Upper lobe of right lung (tissue), 1 donor: ENCODE measurements at places on chromosomes 1 and 21. TPM values are rescaled to one million over a fixed set of nuclear protein-coding genes. Genes with fewer than 3 reads are reported as not detected.

Gene ACTL8
- total RNA-seq: not detected

Gene UQCRHL
- 0.93 TPM for total RNA-seq

DNA sequence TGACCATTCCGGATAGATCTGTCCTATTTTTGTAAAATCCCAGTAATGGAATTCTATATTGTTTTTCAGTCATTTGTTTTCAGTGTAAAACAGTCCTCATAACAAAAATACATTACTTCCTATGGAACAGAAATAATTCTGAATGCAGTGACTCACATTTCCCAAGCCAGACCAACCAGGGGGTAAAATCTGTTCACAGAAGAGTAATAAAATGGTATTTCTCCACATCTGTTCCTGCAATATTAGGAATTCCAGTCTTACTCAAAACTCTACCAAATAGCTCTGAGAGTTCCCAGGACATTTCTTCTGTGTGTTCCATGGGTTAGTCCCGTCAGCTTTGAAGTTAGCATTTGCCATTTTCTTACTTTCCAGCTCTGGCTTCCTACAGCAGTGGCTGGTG lies 2.6 kb upstream of the DDR2 start:
- no peak for DNase-seq
- no peaks in the 10 kb centered on the region for H3K36me3 ChIP-seq
- H3K4me1 ChIP-seq: peaks cover 9% of the 10 kb centered on the region
- peak overlapping the region; percentile 19 for H3K27ac ChIP-seq

DNA sequence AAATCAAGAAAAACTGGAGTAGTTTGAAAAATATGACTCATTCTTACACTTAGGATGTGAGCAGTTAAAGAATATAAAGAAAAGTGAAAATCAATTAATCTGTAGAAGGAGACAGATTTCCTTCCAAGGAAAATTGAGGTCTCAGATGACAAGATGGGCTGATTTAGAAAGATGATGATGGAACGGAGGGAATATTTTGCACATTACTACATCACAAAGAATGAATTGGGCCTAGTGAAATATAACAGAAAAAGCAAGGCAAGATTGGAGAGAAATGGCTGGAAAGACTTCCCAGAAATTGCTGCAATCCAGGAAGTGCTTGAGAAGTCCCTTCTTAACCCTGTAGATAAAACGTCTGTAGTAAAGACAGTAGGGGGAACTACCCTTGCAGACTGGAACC lies 169.1 kb upstream of the SYT6 start:
- H3K4me1 ChIP-seq: no peaks in the 10 kb centered on the region
- H3K4me3 ChIP-seq: no peak overlapping the region
- DNase-seq: no peak

- no peaks in the 10 kb centered on the region for H3K27me3 ChIP-seq
- H3K4me3 ChIP-seq: no peak overlapping the region
- no peak overlapping the region for H3K27ac ChIP-seq
- H3K36me3 ChIP-seq: no peaks in the 10 kb centered on the region
- H3K4me1 ChIP-seq: no peaks in the 10 kb centered on the region
- DNase-seq: no peak
Observed at GRCh38 chr21:14617040-14617393, 70.9 kb upstream of the SAMSN1 start.

DNA sequence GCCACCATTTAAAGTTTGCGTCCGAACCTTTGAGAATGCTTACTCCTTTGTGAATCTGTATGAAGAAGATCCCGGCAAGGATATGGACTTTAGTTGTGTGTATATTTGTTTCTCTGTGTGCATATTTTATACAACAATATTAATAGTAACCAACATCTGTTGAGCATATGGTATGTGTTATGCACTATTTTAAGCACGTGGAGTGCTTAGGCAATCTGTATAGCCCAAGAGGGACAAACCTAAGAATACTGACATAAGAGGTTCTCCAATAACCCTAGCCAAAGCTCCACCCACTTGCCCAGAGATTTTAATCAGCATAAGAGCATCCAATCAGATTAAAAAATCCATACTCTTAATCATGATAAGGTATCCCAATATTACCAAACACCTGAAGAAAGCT lies 92.7 kb downstream of the MAB21L3 start:
- no peaks in the 10 kb centered on the region for H3K27me3 ChIP-seq
- H3K36me3 ChIP-seq: no peaks in the 10 kb centered on the region
- H3K4me1 ChIP-seq: no peaks in the 10 kb centered on the region
- H3K27ac ChIP-seq: no peak overlapping the region
- no peak for DNase-seq

DNA sequence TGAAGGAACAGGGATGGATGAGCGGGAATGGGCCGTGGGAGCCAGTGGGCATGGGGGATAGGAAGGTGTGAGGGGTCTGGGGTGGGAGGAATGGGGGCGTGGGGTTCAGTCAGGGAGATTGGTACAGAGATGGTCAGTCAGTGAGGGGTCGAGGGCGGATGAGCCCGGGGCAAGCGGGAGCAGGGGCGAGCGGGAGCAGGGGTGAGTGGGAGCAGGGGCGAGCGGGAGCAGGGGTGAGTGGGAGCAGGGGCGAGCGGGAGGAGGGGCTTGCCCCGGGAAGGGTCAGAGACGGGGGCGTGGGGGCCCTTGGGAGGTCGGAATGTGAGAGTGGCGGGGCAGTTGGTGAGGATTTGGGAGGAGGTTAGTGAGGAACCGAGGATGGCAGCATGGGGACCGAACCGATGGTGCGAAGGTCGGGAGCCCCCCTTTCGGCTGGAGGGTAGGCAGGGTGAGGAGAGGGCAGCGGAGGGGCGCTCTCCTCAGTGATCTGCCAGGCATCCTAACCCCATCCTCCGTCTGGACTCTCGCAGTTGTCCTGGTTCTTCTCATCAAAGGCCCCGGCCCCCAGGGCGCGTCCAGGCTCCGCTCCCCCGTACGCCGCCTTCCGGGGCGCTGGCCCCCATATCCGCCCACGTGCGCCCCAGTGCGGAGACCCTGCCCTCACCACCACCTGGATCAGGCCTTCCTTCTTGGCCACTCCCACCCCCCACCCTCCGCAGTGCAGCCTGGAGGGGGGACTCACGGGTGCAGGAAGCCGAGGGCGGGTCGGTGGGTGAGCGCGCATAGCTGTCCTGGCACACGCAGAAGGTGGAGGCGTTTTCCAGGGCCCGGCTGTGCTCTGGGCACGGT lies 11.2 kb downstream of the EPHA10 start:
- no peaks in the 10 kb centered on the region for H3K36me3 ChIP-seq
- H3K27me3 ChIP-seq: peaks cover 67% of the 10 kb centered on the region
- no peak for DNase-seq
- H3K27ac ChIP-seq: no peak overlapping the region
- peaks cover 5% of the 10 kb centered on the region for H3K4me1 ChIP-seq
- H3K4me3 ChIP-seq: no peak overlapping the region

- H3K4me3 ChIP-seq: no peak overlapping the region
- H3K27ac ChIP-seq: peak overlapping the region; percentile 58
- H3K36me3 ChIP-seq: no peaks in the 10 kb centered on the region
- no peaks in the 10 kb centered on the region for H3K27me3 ChIP-seq
- H3K4me1 ChIP-seq: peaks cover 20% of the 10 kb centered on the region
Observed at GRCh38 chr1:44035726-44036408, 4.6 kb upstream of the SLC6A9 start.

GRCh38 chr1:109892561-109893368 lies 17.9 kb upstream of the CSF1 start:
- H3K4me3 ChIP-seq: no peak overlapping the region
- H3K4me1 ChIP-seq: peaks cover 42% of the 10 kb centered on the region
- no peaks in the 10 kb centered on the region for H3K27me3 ChIP-seq
- no peaks in the 10 kb centered on the region for H3K36me3 ChIP-seq
- H3K27ac ChIP-seq: peak overlapping the region; percentile 17
- no peak for DNase-seq

- H3K4me3 ChIP-seq: no peak overlapping the region
- no peak overlapping the region for H3K27ac ChIP-seq
- no peaks in the 10 kb centered on the region for H3K27me3 ChIP-seq
- H3K36me3 ChIP-seq: peaks cover 21% of the 10 kb centered on the region
- DNase-seq: peak; percentile 72
Observed at GRCh38 chr1:22500471-22500870, 48.8 kb downstream of the ZBTB40 start.

GRCh38 chr1:205287076-205287475 lies 34.5 kb downstream of the NUAK2 start:
- H3K27ac ChIP-seq: peak overlapping the region; percentile 25
- H3K4me3 ChIP-seq: no peak overlapping the region
- peaks cover 44% of the 10 kb centered on the region for H3K4me1 ChIP-seq
- no peaks in the 10 kb centered on the region for H3K36me3 ChIP-seq
- DNase-seq: no peak

DNA sequence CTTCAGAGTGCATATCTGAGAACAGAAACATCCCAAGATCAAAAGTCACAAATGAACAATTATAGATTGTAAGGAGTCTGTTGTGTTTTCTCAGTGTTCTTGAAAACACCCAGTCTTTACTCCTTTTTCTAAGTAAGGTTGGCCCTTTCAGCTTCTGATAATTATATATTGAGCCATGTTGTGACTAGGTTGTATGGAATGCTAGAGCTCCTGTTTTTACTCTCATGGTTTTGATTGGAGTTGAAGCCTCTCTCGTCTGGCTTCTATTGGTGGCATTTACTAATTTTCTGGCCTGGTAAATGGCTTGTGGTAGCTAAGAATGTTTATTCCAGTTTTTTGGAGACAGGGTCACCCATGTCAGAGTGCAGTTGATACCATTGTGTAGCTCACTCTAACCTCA lies 84.7 kb downstream of the NDUFS5 start:
- peaks cover 84% of the 10 kb centered on the region for H3K4me1 ChIP-seq
- H3K36me3 ChIP-seq: no peaks in the 10 kb centered on the region
- H3K27ac ChIP-seq: peak overlapping the region; percentile 47
- no peaks in the 10 kb centered on the region for H3K27me3 ChIP-seq
- no peak overlapping the region for H3K4me3 ChIP-seq
- no peak for DNase-seq

DNA sequence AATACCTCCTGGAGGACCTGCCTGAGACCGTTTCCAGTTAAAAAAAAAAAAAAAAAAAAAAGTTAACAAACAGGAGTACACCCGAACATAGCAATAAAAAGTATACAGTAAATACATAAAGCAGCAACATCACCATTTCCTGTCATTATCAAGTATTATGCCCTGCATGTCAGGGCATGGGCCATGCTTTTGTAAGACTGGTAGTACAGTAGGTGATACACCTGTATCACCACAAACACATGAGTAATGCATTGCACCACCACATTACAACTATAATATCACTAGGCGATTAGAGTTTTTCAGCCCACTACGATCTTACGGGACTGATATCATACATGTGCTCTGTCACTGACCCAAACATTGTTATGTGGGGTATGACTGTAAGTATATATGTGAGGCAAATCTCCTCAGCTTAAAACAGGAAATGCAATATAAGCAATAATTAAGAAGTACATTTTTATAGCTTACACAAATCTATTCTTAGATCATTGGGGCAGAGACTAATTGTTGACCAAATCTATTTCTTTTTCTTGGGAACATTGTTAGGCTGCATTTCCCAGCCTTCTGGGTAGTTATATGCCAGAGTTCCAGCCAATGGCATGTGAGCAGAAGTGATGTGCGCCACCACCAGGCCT lies 98.1 kb downstream of the PLD5 start:
- H3K27me3 ChIP-seq: no peaks in the 10 kb centered on the region
- no peak overlapping the region for H3K27ac ChIP-seq
- H3K4me1 ChIP-seq: no peaks in the 10 kb centered on the region
- no peaks in the 10 kb centered on the region for H3K36me3 ChIP-seq
- no peak for DNase-seq

DNA sequence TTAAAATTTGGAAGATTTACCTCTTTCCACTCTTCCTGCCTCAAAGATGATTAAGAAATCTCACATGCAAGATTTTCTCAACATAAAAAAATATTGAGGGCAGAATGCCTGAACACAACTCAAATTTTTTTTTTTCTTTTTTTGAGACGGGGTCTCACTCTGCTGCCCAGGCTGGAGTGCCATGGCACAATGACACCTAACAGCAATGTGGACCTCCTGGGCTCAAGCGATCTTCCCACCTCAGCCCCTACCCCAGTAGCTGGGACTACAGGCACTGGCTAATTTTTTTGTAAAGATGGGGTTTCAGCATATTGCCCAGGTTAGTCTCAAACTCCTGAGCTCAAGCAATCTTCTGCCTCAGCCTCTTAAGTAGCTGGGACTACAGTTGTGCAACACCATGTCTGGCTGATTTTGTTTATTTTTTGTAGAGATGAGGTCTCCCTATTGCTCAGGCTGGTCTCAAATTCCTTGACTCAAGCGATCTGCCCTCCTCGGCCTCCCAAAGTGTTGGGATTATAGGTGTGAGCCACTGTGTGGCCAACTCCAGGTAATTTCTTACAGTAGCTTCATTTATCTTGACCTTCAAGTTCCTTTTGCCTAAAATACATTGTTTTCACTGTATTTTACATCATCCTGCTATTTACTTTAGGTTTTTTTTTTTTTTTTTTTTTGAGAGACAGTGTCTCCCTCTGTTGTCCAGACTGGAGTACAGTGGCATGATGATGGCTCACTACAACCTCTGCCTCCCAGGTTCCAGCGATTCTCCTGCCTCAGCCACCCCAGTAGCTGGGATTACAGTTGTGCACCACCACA lies 10.4 kb downstream of the NUCKS1 start:
- no peak overlapping the region for H3K27ac ChIP-seq
- peaks cover 8% of the 10 kb centered on the region for H3K4me1 ChIP-seq
- no peak for DNase-seq
- no peaks in the 10 kb centered on the region for H3K27me3 ChIP-seq

DNA sequence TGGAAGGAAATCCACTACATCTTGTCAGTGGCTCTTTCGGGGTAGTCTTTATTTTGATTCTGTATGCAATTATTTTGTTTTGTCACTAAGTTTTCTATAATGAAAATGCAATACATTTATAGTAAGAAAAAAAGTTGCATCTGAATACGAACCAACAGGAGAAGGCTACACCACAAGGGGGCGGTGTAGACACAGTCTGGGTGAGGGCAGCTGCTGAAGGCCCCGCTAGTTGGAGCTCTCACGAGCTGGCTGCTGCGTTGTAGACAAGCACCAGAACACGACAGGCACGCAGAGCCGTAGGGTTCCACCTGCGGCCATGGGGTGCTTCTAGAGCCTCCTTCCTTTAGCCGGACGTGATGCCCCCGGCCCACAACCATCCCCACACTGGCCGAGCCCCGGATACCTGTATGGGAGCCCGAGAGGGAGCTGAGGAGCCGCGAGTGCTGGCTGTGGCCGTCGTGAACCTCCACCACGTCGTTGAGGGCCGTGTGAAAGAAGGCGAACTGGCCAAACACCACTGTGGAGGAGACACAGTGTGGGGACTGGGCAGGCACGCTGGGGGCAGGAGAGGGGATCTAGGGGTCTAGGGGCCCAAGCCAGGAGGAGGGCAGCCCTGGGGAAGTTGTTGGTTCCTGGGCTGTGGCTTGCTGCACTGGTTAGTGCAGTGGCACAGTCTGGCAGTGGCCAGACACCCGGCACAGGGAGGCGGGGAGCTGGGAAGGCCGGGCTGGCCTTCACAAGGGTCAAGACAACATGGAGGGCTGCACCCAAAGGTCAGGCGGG lies 160.8 kb downstream of the ZSCAN20 start:
- no peaks in the 10 kb centered on the region for H3K4me1 ChIP-seq
- H3K4me3 ChIP-seq: no peak overlapping the region
- no peaks in the 10 kb centered on the region for H3K36me3 ChIP-seq
- no peak overlapping the region for H3K27ac ChIP-seq
- peaks cover 8% of the 10 kb centered on the region for H3K27me3 ChIP-seq
- peak; percentile 90 for DNase-seq

- H3K4me1 ChIP-seq: no peaks in the 10 kb centered on the region
- no peak for DNase-seq
- no peak overlapping the region for H3K27ac ChIP-seq
- H3K4me3 ChIP-seq: no peak overlapping the region
- H3K36me3 ChIP-seq: no peaks in the 10 kb centered on the region
Observed at GRCh38 chr21:19830446-19830845, 1167.8 kb upstream of the NCAM2 start.
